DND-41 (cell line): ENCODE measurements at places on chromosomes 2 and 18.

DNA sequence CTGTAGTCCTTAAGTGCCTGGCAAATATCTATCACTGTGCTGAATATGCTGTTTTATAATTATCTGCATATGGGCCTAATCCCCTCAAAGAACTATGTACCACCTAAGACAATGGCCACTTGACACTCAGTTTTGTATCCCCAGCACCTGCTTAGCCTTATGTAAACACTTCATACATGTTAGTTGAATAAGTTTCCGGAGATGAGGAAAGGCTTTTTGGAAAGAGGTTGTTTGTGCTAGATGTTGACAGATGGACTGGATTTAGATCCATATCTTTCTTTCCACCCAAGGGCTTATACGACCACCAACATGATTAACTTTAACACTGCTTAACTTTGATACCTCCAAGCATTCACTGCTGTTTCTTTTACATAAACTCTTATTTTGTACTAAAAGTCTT, 63.3 kb downstream of the FAM228A start:
- no peak overlapping the region for H3K27ac ChIP-seq
- no peak for DNase-seq
- H3K4me3 ChIP-seq: no peak overlapping the region
- H3K4me1 ChIP-seq: no peaks in the 10 kb centered on the region
- no peaks in the 10 kb centered on the region for H3K27me3 ChIP-seq

DNA sequence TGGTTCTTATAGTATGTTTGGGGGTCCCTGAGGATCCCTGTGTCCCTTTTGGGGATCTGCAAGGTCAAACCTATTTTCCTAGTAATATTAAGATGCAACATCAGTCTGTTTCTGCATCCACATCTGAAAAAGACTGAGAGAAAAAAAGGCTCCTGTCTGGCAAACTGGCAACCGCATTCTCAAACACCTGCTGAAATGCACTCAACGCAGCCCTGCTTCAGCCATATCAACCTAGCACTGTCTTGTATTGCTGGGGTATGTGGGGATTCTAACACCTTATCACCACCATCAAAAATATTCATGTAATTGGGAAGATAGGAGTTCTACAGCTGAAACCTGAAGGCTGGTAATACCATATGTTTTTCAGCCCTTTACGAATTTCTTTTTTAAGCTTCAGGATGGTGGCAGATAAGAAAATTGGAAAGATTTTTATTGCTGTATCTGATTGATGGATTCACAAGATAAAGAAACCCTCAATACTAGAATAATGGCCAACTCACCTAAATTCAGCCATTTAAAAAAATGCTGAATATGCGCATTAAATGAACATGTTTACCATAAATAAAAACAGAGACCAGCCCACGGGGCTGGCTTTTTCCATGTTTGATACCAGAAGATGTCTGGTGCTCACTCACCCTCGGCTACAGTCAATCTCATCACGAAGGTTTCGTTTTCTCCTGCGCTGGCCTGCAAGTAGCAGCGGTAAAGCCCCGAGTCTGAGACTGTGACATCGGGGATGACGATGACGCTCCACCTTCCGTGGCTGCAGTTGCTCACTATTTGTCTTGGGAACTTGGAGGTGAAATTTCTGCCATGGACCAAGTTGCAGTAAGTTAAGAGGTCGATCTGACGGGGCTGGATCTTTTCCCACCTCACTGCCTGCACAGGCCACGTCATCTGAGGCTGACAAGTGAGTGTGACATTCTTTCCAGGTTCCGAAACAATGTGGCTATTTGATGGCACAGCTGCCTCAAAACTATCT, 52.3 kb downstream of the CD226 start:
- no peaks in the 10 kb centered on the region for H3K36me3 ChIP-seq
- no peaks in the 10 kb centered on the region for H3K27me3 ChIP-seq
- no peak for DNase-seq
- H3K4me3 ChIP-seq: no peak overlapping the region
- no peak overlapping the region for H3K27ac ChIP-seq

DNA sequence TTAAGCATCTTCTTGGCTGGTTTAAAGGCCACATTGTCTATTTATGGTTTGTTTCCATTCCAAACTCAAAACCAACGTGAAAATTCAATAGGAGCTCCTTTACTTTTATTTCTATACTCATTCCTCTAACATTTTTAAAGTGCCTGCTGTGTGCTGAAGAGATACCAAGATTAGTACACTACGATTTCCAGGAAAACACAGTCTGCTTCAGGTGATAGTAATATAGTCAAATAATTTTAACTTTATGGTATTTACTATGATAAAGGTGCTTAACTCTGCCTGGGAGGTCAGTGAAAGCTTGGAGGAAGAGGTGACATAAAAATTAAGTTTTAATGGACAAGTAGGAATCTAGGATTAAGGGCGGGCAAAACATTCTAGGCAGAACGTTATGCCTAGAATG, 121.4 kb downstream of the KIAA1328 start:
- DNase-seq: no peak
- no peaks in the 10 kb centered on the region for H3K36me3 ChIP-seq
- H3K27me3 ChIP-seq: no peaks in the 10 kb centered on the region
- H3K4me1 ChIP-seq: no peaks in the 10 kb centered on the region

DNA sequence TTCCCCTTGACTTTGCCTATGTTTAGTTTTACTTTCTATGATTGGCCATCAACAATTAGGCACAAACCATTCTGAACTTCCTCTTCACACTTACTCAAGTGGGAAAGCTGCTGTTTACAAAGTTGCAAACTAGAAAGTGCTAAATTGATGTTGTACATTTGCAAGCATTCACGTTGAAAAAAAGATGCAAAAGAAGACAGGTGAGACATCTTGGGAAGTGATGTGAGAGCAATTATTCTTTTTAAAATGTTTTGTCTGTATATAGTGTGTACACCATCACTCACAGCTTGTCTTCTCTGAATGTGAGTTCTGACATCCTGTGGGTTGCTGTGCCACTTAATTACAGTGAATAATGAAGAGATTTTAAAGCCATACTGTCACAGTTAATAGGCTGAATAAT, 874.1 kb upstream of the LRATD1 start:
- DNase-seq: no peak
- no peaks in the 10 kb centered on the region for H3K4me1 ChIP-seq
- no peak overlapping the region for H3K27ac ChIP-seq
- H3K4me3 ChIP-seq: no peak overlapping the region
- H3K27me3 ChIP-seq: no peaks in the 10 kb centered on the region

GRCh38 chr2:8379128-8379527, 302.7 kb upstream of the ID2 start:
- DNase-seq: no peak
- no peaks in the 10 kb centered on the region for H3K27me3 ChIP-seq
- no peak overlapping the region for H3K4me3 ChIP-seq
- no peak overlapping the region for H3K27ac ChIP-seq

GRCh38 chr2:233243348-233243747, 8.1 kb upstream of the ATG16L1 start:
- no peak for DNase-seq
- no peaks in the 10 kb centered on the region for H3K27me3 ChIP-seq
- H3K27ac ChIP-seq: no peak overlapping the region
- no peaks in the 10 kb centered on the region for H3K4me1 ChIP-seq
- no peak overlapping the region for H3K4me3 ChIP-seq

- DNase-seq: no peak
- H3K36me3 ChIP-seq: peaks cover 16% of the 10 kb centered on the region
- no peak overlapping the region for H3K4me3 ChIP-seq
- H3K27ac ChIP-seq: no peak overlapping the region
Observed at GRCh38 chr2:42268528-42269151, 92.4 kb downstream of the COX7A2L start.

GRCh38 chr18:22020867-22021370, 148.5 kb upstream of the GATA6 start:
- no peaks in the 10 kb centered on the region for H3K27me3 ChIP-seq
- no peak for DNase-seq
- no peaks in the 10 kb centered on the region for H3K36me3 ChIP-seq
- H3K4me3 ChIP-seq: no peak overlapping the region

GRCh38 chr2:43524177-43524965, 71.5 kb downstream of the THADA start:
- no peaks in the 10 kb centered on the region for H3K27me3 ChIP-seq
- peaks cover 13% of the 10 kb centered on the region for H3K36me3 ChIP-seq
- H3K4me3 ChIP-seq: no peak overlapping the region
- DNase-seq: no peak
- no peaks in the 10 kb centered on the region for H3K4me1 ChIP-seq

DNA sequence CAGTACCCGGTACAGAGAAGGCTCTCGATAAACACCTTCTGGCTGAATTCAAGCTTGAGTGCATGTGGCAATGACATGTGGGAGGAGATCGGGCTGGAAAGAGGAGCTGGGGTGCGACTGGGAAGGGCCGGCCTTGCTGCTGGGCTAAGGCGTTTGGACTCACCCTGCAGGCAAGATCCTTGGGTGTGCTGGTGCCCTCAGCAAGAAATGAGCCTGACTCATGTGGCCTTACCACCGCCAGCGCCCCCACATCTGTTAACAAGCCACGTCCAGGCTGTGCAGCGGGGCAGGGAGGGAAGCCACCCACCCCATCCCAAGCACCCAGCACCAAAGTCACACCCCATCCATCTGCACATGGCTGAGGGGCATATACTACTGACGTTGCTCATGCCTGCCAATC, 1.3 kb downstream of the HS1BP3 start:
- H3K27me3 ChIP-seq: no peaks in the 10 kb centered on the region
- H3K27ac ChIP-seq: no peak overlapping the region
- peaks cover 3% of the 10 kb centered on the region for H3K36me3 ChIP-seq
- no peak overlapping the region for H3K4me3 ChIP-seq

DNA sequence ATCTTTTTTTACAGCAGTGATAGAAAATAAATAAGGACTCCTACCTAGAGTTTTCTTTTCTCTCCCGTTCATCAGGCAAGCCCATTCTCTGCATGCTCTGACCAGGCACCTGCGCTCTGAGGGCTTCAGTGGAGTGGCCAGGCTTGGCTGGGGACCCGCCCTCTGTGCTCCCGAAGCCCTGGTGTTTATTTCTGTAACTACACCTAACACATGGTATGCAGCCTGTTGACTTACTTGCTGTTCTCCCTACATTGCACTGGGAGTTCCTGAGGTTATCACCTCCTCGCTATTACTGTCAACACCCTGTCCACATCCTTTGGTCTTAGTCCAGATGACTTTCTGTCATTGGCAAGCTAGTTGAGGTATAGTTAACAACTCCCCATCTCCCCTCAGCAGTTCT, 317.7 kb downstream of the LPIN1 start:
- no peak for DNase-seq
- no peak overlapping the region for H3K27ac ChIP-seq
- H3K4me3 ChIP-seq: no peak overlapping the region

DNA sequence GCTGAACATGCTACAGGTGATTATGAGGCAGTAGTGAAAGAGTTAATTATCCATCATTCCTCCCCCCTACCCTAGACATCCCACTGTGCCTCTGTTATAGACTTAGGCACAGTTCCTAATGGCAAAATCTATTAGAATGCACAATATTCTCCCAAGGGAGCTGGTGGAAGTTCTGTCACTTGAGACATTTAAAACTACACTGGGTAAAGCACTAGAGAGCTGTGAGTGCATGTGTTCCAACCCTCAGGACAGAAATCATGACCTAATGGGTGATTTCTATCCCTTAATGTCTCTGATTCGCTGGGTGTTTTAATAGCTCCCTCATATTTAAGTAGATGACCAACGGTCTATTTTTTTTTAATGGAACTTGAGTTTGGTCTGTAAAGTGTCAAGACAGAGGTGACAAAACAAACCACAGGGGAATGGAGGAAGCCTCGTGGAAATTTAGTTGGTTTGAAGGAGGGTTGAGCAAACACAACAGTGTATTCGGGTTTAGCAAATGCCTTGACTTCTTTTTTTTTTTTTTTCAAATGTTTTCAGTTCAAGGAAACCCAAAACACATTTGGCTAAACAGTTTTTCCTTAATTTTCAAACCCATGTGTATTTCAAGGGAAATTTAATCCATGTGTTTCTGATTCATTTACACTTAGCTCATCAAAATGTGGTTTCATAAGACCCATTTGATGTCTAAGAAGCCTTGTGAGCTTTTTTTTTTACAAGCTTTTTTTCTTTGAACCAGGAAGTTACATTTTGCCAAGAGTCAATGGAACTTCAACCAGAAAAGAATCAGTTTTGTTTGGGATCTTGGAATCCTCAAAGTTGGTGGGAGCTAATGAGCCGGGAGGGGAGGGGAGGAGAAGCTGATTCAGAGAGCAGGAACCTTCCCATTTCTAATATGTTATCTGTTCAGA, 665.1 kb upstream of the ZEB2 start:
- H3K36me3 ChIP-seq: no peaks in the 10 kb centered on the region
- no peak for DNase-seq
- H3K4me3 ChIP-seq: no peak overlapping the region
- H3K27me3 ChIP-seq: no peaks in the 10 kb centered on the region
- no peak overlapping the region for H3K27ac ChIP-seq

- no peak for DNase-seq
- H3K27ac ChIP-seq: peak overlapping the region; percentile 20; the same call in 1 of the 2 replicates
- H3K4me1 ChIP-seq: peaks cover 26% of the 10 kb centered on the region; the same call in 1 of the 2 replicates
- H3K4me3 ChIP-seq: no peak overlapping the region
- H3K36me3 ChIP-seq: peaks cover 24% of the 10 kb centered on the region
Observed at GRCh38 chr18:13566941-13567746, 159.2 kb downstream of the FAM210A start.

- peak; percentile 54 for DNase-seq
- no peaks in the 10 kb centered on the region for H3K27me3 ChIP-seq
- H3K4me1 ChIP-seq: peaks cover 43% of the 10 kb centered on the region
- peaks cover 20% of the 10 kb centered on the region for H3K36me3 ChIP-seq
- peak overlapping the region; percentile 78; the same call in 1 of the 2 replicates for H3K4me3 ChIP-seq
- peak overlapping the region; percentile 90 for H3K27ac ChIP-seq
Observed at GRCh38 chr2:65228263-65228750, 676 bp downstream of the ACTR2 start.

GRCh38 chr2:68284896-68285295, 32.6 kb upstream of the PPP3R1 start:
- H3K4me1 ChIP-seq: 0 out of 2 replicates have a peak, but pooled peaks cover 2% of the 10 kb centered on the region
- no peaks in the 10 kb centered on the region for H3K36me3 ChIP-seq
- H3K4me3 ChIP-seq: no peak overlapping the region
- no peak for DNase-seq

DNA sequence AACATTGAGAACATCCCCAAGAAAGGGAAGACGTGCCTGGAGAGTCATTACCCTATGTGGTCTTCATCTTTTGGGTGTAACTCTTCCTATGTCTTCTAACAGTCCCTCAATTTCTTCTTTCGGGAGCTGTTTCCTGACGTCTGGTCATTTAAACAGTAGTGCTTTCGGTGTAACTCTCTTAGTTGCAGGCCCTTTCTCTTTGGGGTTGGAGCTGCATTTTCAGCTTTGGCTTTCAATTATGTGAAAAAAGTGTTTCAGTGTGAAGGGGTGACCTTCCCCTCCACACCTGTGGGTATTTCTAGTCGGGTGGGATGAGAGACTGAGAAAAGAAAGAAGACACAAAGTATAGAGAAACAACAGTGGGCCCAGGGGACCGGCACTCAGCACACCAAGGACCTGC, 105.9 kb downstream of the CERS6 start:
- H3K27me3 ChIP-seq: no peaks in the 10 kb centered on the region
- H3K27ac ChIP-seq: no peak overlapping the region
- H3K36me3 ChIP-seq: peaks cover 14% of the 10 kb centered on the region; the same call in 1 of the 2 replicates
- no peak overlapping the region for H3K4me3 ChIP-seq
